ENCODE measurements at places on chromosomes 7 and 10.

DNA sequence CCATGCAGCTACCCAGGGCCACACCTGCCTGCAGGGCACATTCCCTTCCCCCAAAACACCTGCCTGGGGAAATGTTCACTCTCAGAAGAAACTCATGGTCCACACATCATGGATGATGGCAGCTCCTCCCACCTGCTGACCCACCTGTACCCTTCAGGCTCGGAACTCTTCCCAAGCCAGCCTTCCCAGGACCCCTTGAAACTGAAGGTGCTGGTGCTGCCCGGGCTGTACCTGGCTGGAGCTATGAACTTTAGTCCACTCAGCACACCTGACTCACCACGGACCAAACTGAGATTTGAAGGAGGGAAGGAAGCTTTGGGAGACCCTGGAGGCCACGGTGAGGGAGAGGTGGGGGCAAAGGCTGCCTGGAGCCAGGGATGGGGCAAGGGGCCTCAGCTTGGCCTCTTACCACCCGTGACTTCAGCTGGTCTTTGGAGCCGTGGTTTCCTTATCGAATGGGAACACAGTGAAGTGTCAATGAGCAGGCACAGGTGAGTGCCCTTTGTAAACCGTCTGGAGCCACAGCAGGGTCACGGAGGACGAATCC is 30.1 kb upstream of the INPP5A start:
- no peak for DNase-seq

- peak; percentile 74 for DNase-seq
Measured at GRCh38 chr10:62681211-62681940, 123.1 kb upstream of the ADO start.

- DNase-seq: no peak
Measured at GRCh38 chr10:44261710-44262455, 123.0 kb downstream of the CXCL12 start.

DNA sequence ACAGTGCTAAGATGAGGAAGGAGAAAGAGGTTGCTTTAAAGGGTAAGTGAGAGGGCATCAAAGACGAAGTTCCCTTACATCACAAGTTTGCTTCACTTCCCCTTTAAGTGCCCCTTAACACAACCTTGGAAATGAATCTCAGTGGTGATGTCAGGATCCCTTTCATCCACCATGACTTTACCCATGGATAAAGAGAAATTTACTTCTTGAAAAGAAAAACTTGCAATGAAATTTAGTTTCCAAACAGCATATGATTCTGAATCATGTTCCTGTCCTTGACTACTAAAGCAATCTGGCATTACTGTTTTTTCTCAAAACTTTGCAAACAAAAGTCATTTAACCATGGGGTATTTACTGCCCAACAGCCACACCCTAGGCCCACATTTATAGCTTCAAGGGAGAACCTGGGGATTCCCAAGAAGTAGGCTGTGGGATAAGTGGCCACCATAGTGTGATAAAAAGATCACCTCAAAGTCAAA is 135.9 kb downstream of the ITGB8 start:
- no peak for DNase-seq

DNA sequence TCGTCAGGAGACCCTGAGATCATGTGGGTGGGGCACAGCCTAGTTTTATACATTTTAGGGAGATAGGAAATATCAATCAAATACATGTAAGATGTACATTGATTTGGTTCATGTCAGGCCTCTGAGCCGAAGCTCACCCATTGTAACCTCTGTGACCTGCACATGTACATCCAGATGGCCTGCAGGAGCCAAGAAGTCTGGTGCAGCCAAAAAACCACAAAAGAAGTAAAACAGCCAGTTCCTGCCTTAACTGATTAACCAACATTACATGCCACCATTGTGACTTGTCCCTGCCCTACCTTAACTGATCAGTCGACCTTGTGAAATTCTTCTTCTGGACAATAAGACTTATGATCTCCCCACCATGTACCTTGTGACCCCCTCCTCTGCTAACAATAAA is 16.0 kb upstream of the LRRC61 start:
- no peak for DNase-seq

- DNase-seq: no peak
Measured at GRCh38 chr10:125742465-125742864, 23.0 kb downstream of the EDRF1 start.

- no peak for DNase-seq
Measured at GRCh38 chr10:104113376-104113956, 8.5 kb upstream of the SFR1 start.

DNA sequence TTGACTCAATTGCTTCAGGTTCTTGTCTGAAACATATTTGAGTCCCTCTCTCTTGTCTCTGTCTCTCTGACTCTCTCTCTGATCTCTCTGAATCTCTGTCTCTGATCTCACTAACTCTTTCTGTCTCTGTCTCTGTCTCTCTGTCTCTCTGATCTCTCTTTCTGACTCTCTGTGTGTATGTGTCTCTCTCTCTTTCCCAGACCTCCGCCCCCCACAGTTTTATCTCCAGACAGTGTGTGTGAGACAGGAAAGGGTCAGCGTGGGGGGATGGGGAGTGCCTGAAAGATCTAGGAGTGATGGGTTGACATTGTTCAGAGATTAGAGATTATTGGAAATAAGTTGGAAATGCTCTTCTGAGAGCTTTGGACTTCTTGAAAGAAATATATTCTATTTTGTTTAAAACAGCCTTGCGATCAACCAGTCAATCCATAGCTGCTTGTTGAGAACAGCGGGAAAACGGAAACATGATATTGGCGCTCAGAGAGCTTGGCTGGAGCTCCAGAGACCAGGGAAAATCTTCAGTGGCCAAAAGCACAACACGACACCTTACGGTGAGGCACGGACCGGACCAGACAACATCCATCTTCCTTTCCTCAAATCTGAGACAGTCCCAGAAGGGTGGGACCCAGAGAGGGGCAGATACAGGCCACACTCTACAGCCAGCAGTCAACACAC is 35.5 kb downstream of the CALML3 start:
- no peak for DNase-seq

GRCh38 chr7:143978585-143978984 is 21.5 kb upstream of the OR6B1 start:
- DNase-seq: no peak

DNA sequence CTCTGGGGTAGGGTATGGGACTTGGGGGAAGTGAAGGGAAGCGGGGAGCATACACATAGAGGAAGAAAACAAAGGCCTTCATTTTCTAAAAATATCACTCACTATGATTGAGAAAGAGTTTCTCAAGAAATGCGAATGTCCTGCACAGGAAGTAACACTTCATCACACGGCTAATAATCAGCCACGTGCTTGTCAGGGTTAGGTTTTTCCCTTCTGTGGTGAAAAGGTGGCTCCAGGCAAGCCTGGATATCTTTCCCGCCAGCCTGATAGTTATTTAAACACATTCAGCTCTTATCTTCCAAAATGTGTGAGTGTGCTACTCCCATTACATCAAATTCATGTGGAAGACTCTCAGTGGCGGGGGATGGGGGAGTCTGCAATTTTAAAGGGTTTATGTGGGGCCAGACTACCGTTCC is 166.4 kb upstream of the ADO start:
- no peak for DNase-seq

DNA sequence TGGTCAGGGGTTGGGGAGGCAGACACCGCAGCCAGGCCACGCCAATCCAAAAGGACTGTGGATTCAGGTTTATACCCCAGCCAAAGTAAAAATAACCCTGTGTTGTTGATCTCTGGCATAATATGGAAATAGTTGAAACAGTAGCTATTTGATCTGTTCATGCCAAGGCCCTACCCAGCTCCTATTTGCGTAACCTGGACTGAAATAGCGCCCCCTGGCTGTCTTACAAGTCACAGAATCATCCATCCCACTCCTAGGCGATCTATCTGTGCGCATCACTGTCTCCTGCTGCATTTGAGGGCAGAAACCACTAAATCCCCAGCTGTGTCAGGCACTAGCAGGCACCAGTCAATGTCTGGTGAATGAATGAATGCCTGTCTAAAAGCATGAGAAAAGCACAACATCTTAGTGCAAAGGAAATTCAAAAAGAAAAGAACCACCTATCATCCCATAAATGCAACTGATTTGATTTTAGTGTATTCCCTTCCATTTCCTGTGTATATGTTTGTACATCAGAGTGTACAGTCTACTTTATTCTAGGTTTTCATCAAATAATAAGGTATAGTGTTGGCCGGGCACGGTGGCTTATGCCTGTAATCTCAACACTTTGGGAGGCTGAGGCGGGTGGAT is 160.0 kb downstream of the SLIT1 start:
- DNase-seq: peak; percentile 45

DNA sequence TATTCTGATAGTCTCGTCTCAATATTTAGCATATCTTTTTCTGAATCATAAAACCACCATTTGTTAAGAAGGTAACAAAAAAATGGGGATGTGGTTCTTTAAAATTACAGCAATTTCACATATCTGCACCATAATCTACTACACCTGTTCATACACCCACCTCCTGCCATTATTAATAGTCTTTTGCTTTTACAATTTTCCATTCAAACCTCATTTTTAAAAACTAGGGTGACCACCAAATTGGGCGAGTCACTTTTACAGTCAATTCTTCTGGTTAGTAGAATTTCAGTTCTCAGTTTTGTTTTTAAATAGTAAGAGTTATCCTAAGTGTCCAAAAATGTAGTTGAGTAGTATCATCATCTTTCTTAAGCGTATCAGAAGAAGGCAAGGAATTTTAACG is 48.4 kb upstream of the GSAP start:
- DNase-seq: no peak

DNA sequence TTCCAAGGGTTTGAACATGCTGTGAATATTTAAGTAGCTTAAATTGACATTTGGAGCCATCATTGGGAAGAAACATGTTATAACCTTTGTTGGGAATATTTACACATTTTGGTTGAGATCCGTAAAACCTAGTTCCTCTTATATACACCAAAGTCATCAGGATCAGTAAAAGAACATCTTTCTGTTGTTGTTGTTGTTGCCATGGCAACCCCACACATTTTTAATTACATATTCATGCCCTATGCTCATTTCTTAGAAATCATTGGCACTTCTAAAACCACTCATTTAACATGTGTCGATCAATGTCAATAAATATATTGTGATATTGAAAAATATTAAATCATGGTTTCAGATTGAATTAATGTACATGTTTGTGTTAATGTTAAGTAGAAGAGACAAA is 122.6 kb downstream of the POU6F2 start:
- no peak for DNase-seq

- no peak for DNase-seq
Measured at GRCh38 chr10:98855403-98856189, 380.1 kb downstream of the HPSE2 start.
